T-helper 17 cell (primary cell): ENCODE measurements at places on chromosomes 6 and 20.

DNA sequence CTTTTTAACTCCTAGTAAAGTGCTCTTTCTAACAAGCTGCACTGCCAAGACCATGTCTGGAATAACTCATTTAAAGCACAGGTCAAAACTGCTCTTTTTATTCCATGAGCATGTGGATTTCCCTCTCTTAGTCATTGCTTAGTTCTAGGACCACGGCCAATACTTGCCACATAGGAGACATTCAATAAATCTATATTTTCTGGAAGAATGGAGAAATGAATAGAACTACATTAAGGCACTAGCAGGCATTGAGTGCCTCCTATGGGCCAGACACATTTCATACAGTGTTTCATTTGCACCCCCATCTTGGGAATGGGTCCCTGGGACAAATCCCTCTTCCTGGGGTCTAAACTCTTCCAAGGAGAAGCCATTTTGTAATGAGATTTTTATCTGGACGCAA lies 552.8 kb upstream of the CITED2 start:
- no peak for DNase-seq

DNA sequence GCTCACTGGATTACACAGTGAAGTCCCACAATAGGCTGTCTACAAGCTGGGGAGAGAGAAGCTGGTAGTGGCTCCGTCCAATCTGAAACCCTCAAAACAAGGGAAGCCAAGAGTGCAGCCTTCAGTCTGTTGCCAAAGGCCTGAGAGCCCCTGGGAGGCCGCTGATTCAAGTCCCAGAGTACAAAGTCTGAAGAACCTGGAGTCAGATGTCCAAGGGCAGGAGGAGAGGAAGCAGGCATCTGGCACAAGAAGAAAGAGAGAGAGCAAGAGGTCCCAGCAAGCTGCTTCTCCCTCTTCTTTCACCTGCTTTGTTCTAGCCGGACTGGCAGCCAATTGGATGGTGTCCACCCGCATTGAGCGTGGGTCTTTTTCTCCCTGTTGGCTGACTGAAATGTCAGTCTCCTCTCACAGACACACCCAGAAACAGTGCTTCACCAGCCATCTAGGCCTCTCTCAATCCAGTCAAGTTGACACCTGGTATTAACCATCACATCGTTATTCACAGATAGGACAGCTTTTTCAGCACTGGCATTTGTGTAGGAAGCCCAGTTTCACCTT lies 51.2 kb downstream of the CRYBG1 start:
- no peak for DNase-seq

DNA sequence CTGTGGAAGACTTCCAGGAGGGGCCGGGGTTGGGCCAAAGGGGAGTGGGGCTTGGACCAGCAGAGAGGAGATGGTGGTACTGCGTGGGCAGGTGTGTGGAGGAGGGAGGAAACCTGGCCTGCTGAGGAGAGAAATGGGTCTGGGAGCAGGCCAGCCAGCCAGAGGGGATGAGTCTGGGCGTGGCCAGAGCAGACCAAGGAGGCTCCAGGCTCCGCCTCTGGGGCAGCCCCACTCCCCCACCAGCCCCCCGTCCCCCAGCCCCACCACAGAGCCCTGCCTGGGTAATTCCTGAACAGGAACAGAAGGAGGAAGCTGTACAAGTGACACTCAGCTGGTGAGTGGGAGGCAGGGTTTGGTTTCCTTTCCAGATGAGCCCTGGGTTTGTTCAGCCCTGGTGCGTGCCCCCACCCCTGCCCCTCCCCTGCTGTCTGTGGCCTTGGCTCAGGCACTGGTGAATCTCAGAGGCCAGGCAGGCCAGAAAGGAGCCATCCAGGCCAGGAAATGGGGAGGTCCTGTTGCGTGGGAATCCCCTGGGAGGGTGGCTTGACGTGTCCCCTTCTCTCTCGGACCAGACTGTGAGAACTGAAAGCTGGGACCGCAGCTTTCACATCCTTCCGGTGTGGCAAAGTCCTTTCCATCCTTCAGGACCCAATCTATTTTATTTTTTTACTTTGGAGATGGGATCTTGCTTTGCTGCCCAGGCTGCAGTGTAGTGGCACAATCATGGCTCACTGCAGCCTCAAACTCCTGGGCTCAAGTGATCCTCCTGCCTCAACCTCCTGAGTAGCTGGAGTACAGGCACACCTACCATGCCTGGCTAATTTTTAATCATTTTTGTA lies 9.4 kb upstream of the SRC start:
- no peak for DNase-seq

- DNase-seq, result no peak
Measured at GRCh38 chr6:168711666-168712300, 270.8 kb downstream of the SMOC2 start.

DNA sequence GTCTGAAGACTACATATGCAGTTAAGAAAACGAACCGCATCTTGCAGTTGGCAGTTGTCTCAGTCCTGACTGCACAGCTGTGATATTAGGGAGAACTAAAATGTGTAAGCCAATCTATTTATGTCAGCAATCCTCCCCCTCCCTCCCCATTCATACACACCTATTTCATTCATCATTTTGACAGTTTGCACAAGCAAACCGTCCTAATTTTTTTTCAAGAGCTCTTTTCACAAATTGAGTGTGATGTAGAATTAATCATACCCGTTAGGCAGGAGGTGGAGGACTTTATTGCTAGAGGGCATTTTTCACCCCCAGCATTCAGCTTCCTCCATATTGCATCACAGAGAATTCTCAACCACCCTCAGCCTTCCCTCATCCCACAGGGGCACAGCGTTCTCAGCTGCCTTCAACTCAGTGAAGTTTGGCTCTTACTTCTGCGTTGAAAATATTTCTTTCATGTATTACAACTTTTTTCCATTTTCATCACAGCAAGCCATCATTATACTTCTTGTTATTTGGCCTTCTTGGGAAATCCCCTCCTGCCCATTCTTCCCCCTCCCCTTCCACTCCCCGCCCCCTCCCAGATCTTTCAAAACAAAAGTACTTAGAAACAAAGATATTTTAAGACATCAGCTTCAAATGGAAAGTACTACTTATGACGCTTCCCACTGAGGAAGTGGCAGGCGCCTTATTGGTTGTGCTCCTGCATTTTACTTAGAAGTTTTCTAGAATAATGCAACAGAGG lies 37.5 kb downstream of the NOX3 start:
- DNase-seq, result peak; percentile 31

DNA sequence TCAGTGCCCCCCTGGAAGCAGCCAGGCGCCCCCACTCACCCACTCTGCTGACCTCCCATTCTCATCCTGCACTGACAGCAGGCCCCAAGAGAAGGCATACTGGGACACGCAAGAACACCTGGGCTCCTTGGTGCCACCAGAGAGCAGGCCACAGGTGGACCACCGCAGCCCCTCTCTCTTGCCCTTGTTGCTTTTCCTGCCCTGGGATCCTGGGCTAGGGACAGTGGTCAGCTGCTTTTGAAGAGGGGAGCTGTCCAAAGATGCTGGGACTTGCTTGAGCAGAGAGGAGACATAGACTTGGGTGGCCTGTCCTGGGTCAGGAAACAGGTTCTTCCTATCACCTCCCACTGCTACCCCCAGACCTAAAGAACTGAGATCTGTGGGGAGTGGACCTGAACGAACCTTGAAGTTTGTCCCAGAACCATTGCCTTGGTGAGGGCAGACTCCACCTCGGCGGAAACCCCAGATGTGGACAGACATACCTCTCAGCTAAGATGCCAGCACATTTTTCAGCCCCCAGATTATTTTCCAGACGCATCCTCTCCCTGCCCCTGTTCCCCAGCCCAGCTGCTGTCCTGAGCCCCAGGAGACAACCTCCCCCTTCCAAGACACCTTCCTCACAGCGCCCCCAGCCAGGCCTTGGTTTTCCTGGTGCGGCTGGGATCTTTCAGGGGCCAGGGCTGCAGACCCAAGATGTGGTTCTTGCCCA lies 1.1 kb downstream of the GLP1R start:
- no peak for DNase-seq

DNA sequence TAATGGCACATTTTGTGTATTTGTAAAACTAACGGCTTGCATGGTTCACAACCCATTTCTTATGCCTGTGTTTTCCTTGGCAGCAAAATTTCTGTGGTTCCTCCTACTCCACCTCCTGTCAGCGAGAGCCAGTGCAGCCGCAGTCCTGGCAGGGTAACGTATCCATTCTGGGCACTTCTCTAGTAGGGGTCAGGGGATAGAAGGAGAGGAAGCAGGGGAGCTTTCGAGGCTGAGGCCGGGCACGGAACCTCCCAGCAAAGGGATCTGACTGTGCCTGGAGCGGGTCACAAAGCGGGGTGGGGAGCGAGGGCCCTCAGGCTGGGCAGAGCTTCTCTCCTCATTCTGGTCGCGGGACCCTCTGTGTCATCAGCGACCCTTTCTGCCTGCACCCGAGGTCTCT lies 58.4 kb downstream of the SYTL3 start:
- no peak for DNase-seq

DNA sequence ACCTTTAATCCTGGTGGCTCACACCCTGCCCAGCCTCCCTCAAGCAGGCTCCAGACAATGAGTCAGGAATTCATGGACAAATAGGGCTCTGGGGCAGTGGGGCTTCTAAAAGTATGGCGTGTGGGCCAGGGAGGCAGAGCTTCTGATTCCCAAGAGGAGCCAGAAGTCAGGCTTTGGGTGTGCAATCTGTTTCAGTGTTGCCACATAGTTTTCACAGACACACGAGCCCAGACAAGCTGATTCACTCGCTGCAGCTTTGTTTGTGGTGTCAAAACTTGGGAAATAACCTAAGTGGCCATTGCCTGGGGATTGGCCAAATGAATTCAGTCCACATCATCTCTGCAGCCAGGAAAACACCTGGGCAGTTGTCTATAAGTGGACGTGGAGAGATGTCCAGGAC lies 9.2 kb downstream of the PEDS1 start:
- no peak for DNase-seq

- DNase-seq, result no peak
Measured at GRCh38 chr20:10347086-10347880, 86.7 kb downstream of the MKKS start.

- no peak for DNase-seq
Measured at GRCh38 chr6:162711376-162711775, 16.2 kb downstream of the PRKN start.

DNA sequence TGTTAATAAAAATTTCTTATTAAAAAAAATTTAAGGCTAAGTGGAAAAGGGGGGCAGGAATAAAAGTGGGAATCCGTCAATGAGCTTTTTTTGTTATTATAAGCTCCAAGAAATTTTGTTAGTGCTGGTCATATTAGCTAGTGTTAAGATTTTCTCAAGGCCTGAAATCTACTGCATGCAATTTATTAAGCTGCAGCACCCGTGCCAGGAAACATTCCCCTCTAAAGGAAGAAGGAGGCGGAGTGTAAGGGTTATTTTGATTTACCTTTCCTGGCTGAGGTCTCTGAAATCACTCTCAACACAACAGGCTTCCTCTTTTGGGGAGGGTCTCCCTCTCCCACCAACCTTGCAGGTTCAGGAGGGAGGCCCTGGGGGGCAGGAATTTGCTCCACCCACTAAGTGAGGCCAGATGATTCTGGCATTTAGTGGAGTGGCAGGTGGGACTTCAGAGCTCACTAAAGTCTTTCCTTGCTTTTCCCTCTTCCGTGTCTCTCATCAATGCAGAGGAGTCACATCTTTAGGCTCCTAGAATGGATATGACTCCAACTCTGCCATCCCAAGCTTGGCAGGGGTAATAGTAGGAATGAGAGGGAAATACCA lies 168.8 kb downstream of the BCAS1 start:
- DNase-seq, result no peak

GRCh38 chr20:53959911-53960578 lies 110.3 kb downstream of the BCAS1 start:
- no peak for DNase-seq

DNA sequence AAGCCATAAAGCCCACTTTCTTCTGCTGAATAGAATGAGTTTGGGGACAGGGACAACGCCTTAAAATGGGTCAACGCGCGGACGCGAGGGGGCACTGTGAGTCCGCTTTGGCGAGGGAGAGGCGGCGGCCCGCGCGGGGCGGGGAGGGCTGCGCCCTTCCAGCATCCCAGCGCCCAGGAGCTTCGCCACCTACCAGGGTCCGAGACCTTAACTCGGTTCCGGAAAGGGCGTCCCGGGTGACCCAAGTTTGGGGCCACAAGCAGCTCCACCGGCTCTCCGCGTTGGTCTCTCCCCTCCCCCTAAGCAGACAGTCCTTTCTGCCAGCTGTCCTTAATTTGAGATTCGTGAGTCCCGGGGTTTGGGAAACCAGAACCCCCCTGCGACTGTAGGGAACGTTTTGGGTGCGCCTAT lies 1.8 kb upstream of the SAMD5 start:
- DNase-seq, result no peak

DNA sequence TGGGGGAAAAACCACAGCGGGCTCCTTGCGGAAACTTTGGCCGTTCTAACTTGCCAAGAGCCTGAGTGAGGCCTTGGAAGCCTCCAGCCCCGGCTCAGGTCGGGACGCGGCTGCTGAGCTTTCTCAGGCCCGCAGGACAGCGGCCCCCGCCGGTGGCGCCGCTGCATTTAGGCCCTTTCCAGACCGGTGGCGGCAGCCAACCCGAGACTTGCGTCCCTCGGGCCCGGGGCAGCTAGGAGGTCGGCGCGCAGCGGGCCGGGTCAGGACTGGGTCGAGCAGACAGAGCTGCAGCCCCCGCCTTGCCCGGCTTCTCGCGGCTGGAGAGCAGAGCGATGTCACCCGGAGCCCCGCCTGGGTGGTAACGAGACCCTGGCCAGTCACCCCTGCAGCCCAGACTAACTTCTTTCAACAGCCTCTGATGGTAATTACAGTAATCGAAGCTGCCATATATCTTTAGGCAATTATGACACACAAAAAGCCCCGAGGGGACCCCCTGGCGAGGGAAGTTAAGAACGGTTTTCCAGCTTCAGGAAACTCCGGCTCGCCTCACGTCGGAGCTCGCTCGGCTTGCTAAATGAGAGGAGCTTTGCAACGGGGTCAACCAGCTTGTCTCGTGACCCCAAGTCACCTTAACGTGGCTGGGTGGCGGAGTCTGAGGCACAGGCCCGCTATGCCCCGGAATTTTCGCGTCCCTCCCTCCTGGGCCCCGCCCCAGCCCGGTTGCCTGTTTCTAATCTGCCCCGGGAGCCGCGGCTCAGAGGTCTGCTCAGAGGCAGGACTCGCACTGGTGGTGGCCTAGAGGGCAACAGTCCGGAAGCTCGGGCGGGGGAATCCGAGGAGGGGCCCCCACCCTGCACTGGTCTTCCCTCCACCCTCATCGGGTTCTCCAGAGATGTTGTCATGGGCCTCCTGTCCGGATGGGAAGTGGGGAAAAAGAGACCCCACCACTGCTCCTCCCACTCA lies 3.0 kb downstream of the NR2E1 start:
- DNase-seq, result no peak

- DNase-seq, result no peak
Measured at GRCh38 chr6:150298030-150298380, 70.8 kb upstream of the IYD start.

GRCh38 chr6:26439151-26440125 lies 866 bp upstream of the BTN3A3 start:
- no peak for DNase-seq
